ENCODE measurements at places on chromosomes 5 and 9.

DNA sequence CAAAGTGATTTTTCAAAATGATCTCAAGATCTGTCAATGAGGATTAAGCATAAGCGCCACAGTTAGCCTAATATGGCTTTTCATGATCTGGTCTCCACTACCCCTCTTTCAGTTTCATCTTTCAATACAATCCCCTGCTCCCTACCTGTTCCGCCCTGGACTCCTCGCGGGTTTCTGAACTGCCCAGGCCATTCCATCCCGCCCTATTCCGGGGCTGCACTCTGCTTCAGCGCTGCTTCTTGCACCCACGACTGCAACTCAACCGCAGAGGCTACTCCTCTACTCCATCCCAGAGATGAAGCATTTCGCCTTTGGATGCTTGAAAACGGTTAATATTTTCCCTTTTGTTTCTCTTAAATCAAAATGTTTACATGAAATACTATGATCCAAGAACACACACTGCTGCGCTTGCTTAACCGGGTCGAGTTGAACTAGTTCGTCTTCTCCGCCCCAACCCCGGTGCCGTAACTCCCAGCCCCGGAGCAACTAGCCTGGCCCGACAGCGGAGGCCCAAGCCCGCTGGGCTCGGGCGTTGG, 716 bp upstream of the OTULIN start:
- peak; percentile 21 for DNase-seq

DNA sequence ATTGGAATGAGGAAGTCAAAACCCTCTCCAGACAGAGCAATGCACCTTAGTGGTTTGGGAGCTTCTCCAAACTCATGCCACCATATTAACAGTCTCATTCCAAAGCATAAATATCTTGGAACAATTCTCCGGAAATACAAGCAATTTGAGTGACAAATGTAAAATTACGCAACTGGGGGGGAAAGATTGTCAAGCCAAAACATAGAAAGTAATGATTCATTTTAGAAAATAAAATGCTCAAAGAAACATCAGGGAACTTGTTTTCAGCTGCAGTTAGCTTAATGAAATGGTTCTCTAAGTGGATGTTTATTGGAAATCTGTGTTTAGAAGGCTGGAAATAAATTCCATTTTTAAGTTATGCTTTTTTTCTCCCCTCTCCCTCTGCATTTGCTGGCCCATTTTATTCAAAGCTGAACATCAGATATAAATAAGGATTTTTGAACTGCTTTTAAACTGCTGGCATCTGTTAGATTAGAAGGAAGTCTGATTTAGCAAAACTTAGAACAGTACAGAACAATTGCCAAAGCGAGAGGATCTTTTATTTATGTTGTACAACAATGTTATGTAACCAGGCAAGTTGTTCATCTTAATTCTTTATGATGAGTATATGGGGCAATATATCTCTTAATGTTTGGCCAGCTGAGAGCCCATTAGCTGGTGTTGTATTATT, 551.9 kb downstream of the PRELID2 start:
- DNase-seq: no peak

DNA sequence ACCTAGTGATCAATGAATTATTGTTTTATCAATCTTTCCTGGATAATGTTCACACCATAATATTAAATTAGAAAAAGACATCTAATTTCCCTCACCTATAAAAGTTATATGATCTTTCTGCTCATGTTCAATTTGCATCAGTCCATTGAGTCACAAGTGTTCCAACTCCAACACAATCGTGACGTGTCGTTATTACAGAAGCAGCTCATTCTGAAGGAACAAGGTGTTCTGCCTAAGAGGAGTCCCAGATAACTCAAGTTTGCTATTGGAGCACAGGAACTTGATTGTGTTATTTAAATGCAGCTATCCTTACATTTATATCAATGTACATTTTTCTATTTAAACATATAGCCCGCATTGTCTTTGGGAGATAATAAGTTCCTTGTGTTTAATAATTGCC, 30.6 kb downstream of the ATPSCKMT start:
- DNase-seq: no peak

- DNase-seq: no peak
These were observed 67.0 kb upstream of the SIMC1 start for GRCh38 chr5:176171171-176171760.

All from activated T-helper 2 cell treated with anti-CD3 and anti-CD28 coated beads, Interferon-gamma antibody, Interleukin-2, Interleukin-4, amounts not matched to agents 10 μg/mL and 5 μg/mL and 100 μg/mL, durations not matched to agents 14 hours and 24 hours and 36 hours (primary cell).